ENCODE measurements at places on chromosomes 7 and 10. TPM values are rescaled to one million over a fixed set of nuclear protein-coding genes. Genes with fewer than 3 reads are reported as not detected.

GRCh38 chr10:82211346-82211745 lies 336.4 kb downstream of the NRG3 start:
- no peak for DNase-seq

DNA sequence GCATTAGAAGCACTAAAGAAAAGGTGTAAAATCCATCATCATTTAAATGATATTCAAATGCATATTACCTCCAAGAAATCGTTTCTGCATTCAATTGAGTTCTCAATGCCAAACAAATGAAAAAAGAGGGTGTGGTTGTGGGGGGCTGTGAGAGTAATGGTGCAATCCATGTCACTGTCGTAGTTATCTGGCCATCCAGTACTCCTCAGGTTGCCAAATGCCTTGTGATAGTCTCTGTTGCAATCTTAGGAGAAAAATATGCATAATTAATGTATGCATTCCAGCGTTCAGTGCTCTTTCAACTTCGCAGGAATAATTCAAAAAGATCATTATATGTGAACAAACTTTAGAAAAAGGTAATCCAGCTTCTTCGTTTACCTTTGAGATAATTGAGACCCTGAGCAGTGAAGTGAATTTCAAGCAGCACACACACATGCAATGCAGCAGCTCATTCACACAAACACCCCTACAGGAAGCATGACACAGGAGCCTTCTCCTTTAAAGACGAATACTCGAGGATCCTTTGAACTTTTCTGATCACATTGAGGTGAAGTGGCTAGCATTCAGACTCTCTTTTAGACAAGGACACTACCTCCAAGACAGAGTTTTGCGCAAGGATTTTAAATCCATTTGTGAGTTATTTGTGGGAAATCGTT lies 73.4 kb downstream of the OR13A1 start:
- DNase-seq = no peak

Gene AOAH
- 17.1 TPM for total RNA-seq

DNA sequence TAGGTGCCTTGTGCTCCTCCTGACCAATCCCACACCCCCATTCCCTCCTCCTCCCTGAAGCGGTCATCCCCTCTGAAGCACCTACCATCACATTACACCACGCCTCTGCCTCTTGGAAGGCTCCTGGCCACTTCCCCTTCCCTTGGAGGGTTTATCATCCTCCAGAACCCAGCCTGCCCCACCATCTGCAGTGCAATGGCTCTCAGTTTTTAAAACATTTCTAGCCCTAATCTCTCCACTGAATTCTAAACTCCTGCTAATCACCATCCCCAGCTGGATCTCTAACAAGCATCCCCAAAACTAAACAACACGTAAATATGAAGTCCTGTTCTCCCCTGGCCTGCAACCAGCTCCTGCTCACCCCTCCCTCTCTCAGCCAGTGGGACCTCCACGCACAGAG lies 70.6 kb downstream of the PIP4K2A start:
- DNase-seq = no peak

Gene GALNT17
- total RNA-seq = not detected

- no peak for DNase-seq
These were observed 32.0 kb downstream of the CFAP46 start for GRCh38 chr10:132910186-132910880.

GRCh38 chr7:24972991-24973390 lies 7.0 kb downstream of the OSBPL3 start:
- no peak for DNase-seq

Gene ZYX
- total RNA-seq = 111 TPM

GRCh38 chr10:123229927-123230630 lies 75.9 kb downstream of the BUB3 start:
- no peak for DNase-seq

GRCh38 chr7:75532639-75533038 lies 40.5 kb downstream of the SPDYE5 start:
- no peak for DNase-seq
